ENCODE measurements at places on chromosomes 16 and 17.

GRCh38 chr16:27245276-27246172 is 23.0 kb downstream of the NSMCE1 start:
- peak; percentile 97 for DNase-seq

- no peak for DNase-seq
Measured at GRCh38 chr17:14950216-14950615, 314.9 kb downstream of the PMP22 start.

- no peak for DNase-seq
Measured at GRCh38 chr17:57338257-57338914, 82.1 kb downstream of the MSI2 start.

DNA sequence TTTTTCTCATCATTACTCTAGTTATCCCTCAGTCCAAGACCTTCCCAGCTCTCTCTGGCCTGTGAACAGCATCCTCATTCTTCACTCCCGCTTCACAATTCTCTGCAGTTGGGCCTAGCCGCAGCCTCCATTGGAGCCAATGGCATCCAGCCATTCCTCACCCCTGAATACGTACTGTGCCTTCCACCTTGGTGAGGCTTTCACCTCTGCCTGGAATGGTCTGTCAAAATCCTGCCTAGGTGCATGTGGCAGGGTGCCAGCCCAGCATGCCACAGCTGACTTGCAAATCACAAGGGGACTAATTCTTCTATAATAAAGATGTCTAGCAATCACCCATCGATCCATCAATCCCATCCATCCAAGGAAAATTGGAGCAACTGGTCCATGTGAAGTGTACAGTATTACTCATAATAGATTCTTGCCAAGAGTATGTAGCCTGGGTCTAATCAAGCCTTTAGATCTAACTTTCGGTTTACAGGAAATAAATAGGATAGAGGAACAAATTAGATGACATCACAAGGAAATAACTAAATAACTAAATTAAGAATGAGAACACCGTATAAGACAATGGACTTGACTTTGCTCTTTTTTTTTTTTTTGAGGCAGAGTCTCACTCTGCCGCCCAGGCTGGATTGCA is 5.1 kb upstream of the CX3CL1 start:
- peak; percentile 42 for DNase-seq

- DNase-seq: no peak
Measured at GRCh38 chr17:78479369-78479768, 97.8 kb downstream of the DNAH17 start.

DNA sequence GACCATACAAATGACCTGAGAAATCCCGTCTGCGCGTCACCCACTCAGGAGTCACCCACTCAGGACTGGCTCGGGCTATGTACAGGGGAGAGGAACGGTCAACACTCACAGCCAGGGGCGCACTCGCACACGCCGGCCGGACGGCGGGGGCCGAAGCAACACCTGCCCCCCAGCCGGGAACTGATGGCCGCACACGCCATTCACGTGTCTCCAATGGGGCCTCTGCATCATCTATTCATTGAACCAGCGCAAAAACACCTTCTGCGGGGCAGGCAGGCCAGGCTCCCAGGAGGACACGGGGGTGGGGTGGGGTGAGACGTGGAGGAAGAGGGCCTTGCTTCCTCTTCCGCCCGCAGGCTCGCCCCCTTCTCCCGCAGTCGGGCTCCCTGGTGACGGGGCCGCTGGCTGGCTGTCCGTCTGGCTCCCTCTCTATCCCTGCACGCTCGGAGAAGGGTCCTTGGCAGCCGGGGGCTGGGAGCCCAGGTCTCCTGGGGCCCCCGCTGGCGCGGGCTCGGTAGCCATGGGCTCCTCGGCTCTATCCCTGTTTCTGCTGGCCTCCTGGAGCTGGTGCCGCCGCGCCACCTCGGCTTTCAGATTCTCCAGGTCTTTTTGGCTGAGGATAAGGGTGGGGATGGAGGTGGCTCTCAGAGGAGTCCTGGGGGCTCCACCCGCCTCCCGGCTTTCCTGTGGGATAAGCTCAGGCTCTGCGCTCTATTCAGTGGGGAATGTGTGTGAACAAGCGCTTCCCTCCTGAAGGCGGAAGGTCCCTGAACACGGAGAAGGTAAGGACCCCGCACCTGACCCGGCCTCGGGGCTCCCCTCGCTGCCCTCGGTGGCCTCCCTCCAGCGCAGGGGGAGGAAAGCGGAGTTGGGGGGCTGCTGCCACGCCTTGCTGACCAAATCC is 21.1 kb downstream of the CLUH start:
- no peak for DNase-seq

DNA sequence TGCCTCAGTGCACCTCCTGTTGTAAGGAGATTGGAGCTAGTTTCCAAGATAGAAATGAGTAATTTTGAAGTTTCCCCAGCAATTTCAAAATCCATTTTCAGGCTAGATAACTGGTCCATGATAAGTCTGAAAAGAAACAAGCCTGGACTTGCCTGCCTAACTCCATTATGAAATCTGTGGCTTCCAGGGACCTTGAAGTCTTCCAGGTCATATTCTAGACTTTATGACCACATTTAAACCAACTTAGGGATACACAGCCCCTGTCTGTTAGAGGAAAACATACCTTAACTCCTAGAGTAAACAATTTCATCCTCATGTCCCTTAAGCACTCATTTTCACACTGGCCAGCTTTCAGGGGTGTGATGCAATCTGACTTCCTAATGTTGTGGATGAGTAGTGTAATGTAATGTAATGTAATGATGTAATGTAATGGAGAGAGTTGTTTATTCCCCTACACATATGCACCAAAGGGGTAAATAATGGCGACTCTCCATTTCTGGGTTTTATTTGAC is 96.7 kb upstream of the FAM20A start:
- peak; percentile 97 for DNase-seq

DNA sequence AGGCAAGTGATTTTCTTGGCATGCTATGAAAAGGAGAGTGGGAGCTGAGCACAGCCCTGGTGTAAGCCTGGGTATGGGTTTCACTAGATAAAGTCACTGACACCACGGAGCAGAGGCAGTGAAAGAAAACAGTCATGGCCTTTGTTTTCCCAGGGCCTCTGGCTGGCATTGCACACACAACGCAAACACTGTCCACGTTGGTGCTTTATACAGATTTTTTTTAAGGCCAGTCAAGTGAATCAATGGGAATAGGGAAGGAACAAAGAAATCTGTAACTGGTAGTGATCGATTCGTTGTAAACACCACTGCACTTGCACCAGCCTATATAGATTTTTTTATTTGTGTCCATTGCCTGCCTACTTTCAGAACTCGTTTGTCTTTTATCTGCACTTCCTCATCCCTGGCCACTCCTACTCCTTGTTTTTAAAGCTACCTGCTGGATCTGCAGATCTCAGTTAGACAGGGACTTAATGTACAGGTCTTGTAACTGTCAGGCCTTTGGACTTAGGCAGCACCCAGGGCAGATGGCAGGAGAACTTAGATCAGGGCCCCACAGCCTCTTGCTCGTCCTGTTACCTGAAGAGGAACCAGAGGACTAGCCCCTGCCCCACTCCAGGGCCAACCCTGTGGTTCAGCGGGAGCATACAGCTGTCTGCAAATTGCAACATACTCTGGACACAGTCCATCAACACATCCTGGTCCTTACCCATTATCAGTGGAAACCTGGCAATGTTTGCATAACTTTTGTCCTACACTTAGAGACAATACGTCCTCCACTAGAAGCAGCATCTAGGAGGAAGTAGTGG is 10.6 kb upstream of the TMIGD1 start:
- peak; percentile 79 for DNase-seq

DNA sequence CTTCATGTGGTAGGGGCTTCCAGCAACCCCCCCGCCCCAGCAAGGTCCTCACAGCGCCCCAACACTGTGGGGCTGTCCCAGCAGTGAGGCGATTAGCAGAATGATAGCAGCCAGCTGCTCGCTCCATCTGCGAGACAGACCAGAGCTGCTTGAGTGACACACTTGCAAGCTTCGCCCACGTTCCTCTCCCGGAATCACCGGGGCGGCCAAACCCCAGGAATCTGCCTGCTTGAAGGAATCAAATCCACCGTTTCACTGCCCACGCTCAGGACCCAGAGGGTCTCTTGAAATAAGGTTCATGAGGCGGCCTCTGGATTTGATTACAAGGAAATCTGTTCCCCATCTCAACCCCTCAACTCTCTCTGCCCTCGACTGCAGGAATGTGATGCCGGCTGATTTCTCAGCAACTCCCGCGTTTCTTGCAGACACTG is 356.0 kb downstream of the C16orf95 start:
- peak; percentile 29 for DNase-seq

DNA sequence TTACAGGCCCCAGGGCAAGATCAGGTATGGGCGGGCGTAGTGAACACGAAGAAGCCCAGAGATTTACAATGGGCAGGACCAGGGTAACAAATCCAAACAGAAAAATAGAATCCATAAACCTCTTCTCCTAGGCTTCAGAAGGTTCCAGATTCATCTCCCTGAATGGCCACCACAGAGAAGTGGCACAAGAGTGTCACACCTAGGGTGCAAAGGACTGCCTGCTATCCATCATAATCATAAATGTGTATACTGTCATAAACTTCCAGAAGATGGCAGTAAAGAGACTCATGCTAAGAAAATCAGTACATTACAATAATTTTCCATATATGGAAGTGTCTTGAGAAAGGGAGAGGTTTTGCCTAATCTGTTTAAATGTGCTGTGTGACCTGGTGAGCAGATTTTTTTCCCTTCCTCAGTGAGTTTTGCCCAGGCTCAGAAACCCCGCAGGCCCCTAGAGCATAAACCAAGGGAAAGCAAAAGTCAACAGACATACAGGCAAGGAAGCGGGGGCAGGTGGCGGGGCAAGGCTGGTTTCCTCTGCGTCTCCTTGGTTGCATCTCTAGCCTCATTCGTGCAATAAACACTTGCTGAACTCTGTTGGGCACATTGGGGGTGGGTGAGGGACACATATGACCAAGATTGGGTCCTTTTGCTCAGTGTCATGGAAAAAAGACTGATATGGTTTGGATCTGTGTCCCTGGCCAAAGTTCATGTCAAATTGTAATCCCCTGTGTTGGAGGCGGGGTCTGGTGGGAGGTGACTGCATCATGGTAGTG is 92.0 kb upstream of the CDH5 start:
- peak; percentile 55 for DNase-seq
